ENCODE measurements at places on chromosomes 6 and 20.
A peak's percentile ranks its signal among the peaks of the same experiment; 100 is the strongest.

- no peak for DNase-seq
Observed at GRCh38 chr20:48401359-48401758, 426.4 kb downstream of the PREX1 start.

- no peak for DNase-seq
Observed at GRCh38 chr6:17741507-17741906, 34.8 kb upstream of the NUP153 start.

DNA sequence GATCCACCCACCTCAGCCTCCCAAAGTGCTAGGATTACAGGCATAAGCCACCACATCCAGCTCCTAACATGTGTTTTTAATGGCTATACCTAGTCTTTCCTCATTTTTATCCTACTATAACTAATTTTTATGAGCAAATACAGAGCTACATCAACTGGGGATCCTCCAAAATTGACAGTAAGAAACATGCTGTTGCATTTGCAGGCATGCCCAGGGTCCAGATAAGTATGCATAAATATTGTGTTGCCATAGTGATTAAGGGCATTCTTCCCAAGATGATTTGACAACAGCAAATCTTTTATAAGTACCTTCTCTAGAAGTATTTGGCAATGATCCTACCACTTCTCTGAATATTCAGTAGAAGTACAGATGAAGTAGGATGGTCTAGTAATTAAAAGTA lies 41.9 kb upstream of the MOXD1 start:
- no peak for DNase-seq

GRCh38 chr6:100504786-100505737 lies 40.3 kb upstream of the SIM1 start:
- no peak for DNase-seq

DNA sequence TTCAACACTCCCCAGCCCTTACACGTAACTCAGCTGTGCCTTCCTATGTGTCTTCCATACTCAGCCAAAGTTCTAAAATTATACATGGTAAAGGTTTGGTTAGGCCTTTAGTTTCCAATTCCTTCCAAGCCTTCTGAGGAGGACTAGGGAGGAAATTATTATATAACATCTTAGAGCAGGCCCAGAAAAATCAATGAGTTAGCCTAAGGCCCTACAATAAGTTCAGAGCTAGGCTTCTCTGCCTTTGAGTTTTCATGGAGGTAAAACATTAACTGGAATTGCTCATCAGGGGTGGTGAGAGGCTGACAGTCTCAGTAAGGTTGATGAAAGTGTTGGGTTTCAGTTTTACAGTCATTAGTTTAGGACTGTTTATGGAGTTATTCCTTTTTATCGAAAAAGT lies 286.0 kb downstream of the ADGB start:
- no peak for DNase-seq

GRCh38 chr6:46677314-46677654 lies 10.4 kb upstream of the TDRD6 start:
- DNase-seq = no peak

DNA sequence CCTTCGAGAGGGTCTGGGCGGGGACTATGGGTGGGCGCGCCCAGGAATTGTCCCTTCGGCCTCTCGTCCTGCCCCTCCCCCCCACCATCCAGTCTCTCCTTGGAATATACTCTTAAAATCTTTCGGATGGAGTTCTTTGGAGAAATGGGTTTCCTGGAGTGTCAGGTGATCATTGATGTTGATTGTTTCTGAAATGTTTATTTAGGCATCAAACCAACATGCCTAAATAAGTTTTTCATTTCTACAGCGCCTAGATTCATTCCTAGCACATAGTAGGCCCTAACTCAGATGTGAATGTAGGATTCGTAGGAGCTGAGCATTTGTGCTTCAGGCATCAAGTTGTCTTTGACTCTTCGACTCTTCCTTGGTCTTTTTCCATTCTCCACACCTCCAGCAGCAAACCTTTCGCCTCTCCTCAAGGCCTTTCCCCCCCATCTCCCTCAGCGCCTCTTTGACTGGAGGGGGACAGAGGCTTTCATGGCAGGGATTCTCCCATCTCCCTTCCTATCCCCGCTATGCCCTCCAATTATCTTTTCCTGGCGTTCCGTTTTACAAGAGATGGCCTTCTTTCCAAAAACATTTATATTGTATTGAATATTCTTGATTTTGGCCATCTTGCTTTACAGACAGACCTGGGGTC lies 610 bp downstream of the CASP8AP2 start:
- DNase-seq = no peak

DNA sequence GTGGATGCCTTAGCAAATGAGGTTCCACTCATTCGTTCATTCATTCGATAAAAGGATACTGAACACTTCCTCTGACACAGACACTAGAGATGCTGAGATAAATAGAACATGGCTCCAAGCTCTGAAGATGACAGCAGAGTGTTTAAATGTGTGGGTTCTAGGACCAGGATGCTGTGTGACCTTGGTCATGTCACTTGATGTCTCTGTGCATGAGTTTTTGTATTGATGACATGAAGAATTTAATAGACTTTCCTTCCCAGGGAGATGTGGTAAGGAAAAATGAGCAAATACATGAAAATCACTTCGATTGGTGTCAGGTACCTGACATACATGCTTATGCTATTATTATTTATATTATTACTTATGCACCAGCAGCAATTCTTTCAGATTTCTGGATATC lies 34.3 kb upstream of the CD83 start:
- DNase-seq = no peak

GRCh38 chr6:6277413-6277812 lies 43.0 kb downstream of the F13A1 start:
- no peak for DNase-seq

DNA sequence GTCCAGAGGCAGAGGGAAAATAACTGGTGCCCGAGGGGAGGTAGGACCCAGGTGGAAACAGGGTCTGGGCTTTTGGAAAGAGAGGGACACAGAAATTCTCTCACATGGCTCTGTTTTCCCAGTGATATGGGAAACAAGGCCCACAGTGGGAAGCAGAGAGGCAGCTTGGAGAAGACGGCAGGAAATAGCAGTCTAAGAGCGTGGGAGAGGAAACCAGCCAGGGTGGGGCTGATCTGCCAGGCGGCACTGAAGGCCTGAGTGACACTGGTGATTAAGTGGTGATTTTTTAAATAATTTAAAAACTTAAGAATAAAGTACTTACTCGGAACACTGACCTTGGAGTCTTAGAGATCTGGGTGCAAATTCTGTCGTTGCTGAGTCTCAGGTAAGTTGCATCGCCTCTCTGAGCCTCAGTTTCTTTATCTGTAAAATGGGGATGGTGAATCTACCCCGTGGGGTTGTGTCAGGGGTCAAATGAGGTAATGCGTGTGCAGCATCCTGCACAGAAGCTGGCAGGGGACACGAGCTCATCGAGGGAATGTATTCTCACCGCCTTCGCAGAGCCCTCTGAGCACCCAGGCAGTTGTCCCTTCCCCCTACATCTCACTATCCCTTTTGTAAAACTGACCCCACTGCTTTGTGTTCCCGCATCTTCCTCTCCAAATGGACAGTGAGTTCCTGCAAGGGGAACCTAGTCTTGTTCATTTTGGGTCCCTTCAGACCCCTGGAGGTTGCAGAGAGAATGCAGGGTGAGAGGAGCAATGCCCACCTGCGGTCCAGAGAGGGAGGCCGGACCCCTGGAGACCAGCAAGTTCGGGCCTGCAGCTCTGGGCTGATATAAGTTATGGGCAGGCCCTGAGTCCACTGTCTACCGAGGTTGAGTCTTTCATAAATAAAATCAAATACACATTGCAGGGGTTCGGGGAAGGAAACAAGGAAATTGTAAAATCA lies 228.6 kb upstream of the PMEPA1 start:
- DNase-seq = no peak

GRCh38 chr6:53928641-53929040 lies 133.8 kb downstream of the LRRC1 start:
- DNase-seq = no peak

DNA sequence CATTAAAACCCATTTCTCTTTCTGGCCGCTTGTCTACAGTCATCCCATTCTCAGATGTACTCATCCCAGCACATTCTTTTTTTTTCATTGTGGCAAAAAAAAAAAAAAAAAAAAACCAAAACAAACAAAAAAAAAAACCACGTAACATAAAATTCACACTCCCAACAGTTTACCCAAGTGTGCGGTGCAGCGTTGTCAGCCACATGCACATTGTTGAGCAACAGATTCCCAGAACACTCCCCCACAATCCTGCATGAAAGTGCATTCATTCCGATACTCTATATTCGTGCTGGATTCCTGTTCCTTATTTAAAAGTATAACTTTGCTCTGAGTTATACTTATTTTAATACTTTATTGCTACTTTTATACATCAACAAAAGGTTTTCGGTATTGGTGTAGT lies 96.0 kb downstream of the SASH1 start:
- DNase-seq = no peak

DNA sequence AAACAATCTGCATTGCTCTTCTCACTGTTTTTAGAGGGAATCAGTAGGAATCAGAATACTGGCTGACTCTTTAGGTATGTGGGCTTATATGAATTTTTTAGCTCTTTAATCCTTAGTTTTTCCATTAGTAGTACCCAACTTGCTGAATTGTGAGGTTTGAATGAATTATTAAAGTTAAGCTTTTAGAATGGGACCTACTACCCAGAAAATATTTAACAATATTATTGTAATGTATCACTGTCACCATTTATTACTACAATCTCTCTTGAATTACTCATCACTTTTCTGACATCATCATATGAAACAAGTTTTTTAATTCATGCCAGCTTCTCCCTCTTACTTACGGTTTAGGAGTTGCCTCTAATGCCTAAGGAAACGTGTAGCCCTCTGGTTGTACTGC lies 212.7 kb downstream of the BCKDHB start:
- DNase-seq = no peak

DNA sequence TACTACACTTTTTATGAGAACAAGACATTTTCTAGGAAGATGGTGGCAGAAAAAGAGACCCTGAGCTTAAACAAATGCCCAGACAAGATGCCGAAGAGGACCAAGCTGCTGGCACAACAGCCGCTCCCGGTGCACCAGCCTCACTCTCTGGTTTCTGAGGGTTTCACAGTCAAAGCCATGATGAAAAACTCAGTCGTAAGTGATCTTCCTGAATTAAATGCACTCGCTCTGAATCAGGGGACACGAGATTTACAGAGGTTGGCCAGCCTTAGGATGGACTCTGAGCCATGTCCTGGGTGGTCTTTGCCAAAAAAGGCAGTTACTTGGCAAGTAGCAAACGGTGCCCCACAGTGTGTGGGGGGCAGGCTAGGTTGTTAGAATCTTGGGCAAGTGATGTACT lies 423 bp downstream of the PACRG start:
- peak; percentile 5 for DNase-seq

GRCh38 chr20:24403406-24403805 lies 66.0 kb upstream of the SYNDIG1 start:
- DNase-seq = no peak

DNA sequence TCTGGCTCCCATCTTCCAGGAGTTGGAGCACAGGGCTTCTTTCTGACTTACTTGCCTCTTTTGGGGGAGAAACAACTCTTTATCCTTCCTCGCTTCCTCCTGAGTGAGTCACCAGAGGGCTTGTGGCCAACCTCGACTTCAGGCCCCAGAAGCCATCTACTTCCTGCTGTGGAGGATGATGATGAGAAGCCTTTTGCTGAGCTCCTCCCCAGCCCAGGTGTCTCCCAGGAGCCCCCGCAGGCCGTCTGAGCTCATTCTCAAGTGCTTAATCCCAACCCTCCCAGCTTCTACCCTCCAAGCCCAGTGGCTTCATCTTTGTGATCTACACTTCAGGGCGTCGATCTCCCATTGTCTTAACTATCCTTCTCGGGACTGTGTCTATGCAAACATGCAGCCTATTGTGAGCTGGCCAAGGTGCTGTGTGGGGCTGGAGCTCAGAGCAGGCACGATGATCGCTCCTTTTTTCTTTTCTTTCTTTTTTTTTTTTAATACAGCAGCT lies 27.9 kb downstream of the SDCBP2 start:
- no peak for DNase-seq

GRCh38 chr6:1325461-1326309 lies 13.8 kb downstream of the FOXQ1 start:
- DNase-seq = no peak

DNA sequence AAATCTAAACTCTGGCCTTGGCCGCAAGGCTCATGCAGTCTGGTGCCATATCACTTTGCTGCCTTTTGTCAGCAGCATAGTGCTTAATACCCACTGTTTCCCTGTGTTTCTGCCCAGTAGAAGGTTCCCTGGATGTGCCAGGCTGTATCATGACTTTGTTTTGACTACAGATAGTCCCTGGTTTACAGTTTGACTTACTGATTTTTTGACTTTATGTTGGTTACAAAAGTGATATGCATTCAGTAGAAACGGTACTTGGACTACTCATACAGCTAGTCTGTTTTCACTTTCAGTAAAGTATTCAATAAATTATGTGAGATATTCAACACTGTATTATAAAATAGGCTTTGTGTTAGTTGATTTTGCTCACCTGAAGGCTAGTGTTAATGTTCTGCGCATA lies 19.0 kb downstream of the RALY start:
- no peak for DNase-seq
